ENCODE measurements at places on chromosomes 5 and 9.

DNA sequence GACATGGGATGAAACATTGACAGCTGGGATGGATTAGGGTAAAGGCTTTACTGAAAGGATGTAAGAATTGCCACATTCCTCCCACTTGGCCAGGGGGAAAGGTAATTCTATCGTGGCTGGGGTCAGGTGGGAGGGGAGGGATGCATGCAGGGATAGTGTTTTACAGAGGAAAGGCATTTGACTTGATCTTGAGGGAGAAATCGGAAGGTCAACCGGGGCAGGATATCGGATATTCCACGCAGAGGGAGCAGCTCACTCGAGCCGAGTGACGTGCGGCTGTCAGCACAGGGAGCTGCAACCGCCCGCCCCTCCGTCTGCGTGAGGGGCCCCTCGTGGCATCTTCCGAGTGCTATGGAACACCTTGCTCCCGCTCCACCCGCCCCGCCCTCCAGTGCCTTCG lies 63.4 kb upstream of the ADAMTS2 start:
- no peak for DNase-seq

- DNase-seq = no peak
These were observed 235.5 kb downstream of the SLIT3 start for GRCh38 chr5:169065400-169065799.

DNA sequence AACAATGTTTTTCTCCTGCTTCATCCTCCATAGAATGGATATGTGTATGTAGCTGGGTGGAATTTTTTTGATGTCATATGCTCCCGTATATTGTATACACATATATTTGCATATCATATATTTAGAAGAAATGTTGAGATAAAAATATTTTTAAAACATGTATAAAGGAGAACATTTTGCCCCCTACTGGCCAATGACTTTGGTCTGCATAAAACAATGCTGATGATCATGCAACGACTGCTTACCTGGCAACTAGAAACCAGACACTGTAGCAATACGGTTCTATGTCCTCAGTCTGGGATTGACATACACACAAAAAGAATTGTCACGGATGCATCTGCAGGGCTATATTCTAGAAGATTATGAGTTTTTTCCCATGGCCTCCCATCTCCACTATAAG lies 503.6 kb downstream of the ELAVL2 start:
- no peak for DNase-seq

DNA sequence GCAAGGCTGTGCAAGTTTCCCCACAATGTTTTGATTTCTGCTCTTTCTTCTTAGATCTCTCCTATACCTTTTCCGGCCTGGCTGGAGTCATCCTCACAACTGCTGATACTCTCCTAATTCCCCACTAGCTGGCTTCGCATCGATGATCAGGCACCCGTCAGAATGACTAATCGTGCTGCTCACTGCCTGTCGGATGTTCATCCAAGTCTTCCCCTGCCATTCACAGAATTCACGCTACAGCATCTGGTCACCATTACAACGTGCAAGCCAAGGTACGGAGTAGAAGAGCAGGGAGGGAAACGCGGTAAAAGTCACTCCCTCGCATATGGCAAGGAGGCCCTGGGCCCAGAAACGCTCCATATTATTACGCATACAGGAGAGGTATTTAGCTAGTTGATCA lies 35.1 kb downstream of the CDH10 start:
- no peak for DNase-seq

- DNase-seq = no peak
These were observed 49.4 kb upstream of the ERBIN start for GRCh38 chr5:65876970-65877369.

DNA sequence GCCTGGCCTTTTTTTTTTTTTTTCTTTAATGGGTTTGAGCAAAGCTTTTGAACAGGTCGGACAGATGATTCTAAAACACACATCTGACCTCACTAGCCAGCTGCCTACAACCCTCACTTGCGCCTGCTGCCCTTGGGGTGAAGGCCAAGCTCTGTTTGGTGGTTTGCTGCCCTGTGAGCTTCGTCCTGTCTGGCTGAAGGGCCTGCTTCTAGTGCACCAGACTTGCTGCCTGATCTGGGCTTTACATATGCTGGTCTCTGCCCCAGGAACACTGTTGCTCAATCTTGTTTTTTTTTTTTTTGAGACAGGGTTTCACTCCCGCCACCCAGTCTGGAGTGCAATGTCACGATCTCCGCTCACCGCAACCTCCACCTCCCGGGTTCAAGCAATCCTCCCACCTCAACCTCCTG lies 16.4 kb upstream of the DOLPP1 start:
- DNase-seq = no peak

DNA sequence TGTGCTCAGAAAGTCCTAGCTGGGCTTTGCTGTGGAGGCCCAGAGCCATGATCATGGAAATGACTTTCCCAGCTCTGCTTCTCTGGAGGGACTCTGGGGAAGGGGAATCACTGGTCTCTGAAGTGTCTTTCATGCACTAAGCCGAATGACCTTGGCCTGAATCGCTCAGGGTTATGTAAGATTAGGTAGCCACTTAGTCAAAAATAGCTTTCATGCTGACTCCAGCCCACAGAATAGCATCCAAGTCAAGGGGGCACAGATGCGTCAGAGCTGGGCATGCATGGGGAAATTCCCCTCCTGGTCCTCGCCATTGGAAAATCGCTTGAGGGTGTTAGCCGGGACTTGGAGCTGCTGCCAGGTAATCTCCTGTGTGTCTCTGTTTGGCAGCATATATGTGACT lies 36.1 kb upstream of the PPARGC1B start:
- DNase-seq = no peak

GRCh38 chr5:83633285-83633684 lies 87.4 kb downstream of the HAPLN1 start:
- DNase-seq = no peak

- no peak for DNase-seq
These were observed 17.8 kb downstream of the ITK start for GRCh38 chr5:157198277-157198986.

DNA sequence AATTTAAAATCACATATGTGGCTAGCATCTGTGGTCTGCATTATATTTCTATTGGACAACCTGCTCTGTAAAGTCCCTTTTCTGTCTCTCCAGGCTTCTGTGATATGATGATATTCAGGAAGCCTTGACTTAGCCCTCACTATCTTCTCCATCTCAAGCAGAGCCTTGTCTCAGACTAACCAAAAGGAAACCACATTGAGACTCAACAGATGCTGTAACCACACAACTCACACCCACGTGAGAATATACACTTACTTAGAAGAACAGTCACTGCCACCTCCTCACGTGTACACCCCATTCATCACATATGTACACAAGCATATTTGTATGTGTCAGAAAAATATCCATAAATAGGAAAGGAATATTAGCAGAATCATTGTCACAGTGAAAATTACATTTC lies 33.6 kb downstream of the HTR4 start:
- DNase-seq = no peak

DNA sequence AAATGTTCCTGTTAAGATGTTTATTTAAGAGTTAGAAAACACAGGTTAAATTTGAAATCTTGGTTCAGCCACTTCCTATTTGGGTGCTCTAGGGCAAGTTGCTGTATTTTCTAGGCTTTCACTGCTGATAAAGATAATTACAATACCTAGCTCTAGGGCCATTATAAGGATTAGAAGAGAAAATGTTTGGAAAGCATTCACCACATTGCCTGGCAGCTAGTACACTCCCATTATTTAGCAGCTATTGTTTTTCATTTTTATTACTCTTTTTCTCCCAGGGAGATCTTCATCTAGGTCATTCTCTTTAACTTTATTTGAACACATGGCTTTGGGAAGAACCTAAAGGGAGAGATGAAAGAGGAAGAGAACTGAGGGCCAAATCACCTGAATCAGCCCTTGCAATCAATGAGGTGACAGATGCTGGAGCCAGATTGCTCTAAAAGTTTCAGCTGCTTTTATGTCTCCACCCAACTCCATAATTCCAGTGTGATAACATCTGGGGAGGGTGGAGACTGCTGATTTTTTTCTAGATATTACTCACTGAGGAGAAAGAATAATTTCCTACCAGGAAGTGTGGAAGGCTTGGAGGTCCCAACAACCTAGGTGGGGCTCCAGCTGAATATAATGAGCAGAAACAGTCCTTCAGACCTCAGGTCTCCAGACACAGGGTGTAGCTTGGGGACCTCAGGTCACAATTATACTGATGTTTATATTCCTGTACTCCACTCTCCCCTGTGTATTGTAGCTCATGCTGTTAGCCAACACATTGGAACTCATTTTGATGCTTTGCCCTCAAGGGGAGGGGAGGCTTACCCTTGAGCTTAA lies 640.0 kb downstream of the RAB3C start:
- DNase-seq = no peak

DNA sequence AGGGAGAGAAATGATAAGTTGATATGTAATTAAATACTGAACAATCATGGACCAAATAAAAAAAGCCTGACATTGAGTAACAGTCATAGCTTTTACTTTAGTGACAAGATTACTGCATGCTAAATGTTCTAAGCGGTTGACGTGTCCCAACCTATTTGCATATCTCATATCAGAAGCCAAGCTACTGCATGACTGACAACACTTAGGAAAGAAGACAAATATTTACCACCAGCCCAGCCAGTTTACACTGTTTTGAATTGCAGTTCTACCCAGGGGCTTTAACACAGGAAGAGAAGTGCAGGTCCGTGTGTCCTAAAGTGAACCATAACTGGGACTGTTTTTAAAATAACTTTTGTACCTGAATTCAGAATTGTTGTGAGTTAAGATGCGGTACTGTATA lies 219.9 kb downstream of the PRDM9 start:
- no peak for DNase-seq

DNA sequence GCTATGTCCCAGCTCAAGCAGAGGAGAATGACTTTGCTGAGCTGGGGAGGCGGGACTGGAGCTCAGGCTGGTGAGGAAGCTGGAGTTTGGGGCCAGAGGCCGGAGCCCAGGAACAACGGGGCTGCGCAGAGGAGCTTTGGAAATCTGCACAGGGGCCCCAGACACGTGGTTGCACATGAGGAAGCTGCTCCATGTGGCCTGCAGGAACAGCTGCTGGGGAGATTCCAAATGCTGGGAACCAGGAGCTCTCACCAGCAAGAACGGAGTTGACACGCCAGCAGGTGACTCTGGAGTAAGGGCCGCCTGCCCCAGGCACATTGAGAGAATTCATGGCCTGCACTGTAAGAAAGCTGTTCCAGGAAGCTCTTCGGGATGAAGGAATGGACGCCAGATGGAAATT lies 91.0 kb downstream of the OLFM1 start:
- no peak for DNase-seq

DNA sequence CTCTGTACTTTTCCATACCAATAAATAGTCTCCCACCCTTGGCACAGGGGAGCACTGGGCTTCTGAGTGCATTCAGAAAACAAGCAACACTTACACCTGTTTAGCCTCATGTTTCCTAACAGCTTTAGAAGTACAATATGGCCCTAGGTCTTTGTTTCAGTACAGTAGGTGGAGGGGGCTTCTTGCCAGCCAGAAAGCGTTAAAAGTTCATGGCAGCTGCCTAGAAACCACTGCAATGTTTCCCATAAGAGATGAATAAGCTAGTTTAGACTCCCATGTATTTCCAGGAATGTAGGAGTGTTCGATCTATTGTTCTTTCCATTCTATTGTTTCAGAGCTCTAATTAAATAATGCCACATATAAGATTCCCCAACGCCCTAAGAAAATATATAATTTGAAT lies 444.8 kb downstream of the ARHGEF28 start:
- no peak for DNase-seq

DNA sequence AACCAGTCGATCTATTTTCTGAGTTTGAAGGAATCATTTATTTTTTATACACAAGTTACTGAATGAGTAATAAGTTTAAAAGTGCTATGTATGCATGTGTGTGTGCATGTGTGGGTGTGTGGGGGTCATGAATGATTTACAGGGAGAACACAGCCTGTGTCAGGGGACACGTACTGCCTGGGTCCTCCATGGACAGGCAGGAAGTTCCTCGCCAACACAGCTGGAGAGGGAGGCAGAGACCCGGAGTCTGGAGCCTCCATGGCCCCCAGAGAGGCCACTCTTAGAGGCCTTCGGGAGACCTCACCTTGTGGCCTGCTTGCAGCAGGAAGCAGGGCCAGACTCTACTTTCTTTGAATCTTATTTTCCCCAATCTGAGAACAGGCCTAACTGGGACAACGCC lies 144.7 kb downstream of the GABBR2 start:
- no peak for DNase-seq

- DNase-seq = no peak
These were observed 121.0 kb upstream of the RETREG1 start for GRCh38 chr5:16737620-16738364.

- DNase-seq = no peak
These were observed 1660.8 kb upstream of the ACO1 start for GRCh38 chr9:30723656-30724055.

DNA sequence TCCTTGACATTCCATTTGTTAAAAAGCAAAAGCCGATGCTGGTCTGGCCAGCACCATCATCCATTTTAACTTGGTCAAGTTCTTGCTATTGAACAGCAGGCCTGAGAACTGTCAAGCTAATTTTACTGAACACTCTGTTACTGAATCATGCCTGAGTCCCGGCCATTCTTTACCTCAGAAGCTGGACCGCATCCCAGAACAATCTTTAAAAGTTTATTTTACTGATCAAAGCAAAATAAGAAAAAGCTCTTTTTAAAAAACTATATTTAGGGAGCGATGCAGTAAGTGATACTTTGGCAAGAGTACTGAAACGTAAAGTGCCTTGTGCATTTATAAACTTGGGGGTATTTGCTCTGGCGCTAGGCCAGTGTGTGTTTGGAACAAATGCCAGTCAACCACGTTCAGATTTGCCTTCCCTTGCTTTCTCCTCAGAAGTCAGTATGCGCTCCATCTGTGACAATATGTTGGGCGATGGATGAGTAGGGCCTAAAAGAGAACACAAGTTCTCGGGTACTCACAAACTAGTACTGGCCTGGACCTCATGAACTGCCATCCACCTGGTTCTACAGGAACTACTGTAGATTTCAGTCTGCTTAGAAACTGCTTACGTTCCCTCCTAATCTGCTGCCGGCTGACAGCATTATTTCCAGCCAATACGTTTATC lies 161.9 kb downstream of the MAPKAP1 start:
- no peak for DNase-seq

DNA sequence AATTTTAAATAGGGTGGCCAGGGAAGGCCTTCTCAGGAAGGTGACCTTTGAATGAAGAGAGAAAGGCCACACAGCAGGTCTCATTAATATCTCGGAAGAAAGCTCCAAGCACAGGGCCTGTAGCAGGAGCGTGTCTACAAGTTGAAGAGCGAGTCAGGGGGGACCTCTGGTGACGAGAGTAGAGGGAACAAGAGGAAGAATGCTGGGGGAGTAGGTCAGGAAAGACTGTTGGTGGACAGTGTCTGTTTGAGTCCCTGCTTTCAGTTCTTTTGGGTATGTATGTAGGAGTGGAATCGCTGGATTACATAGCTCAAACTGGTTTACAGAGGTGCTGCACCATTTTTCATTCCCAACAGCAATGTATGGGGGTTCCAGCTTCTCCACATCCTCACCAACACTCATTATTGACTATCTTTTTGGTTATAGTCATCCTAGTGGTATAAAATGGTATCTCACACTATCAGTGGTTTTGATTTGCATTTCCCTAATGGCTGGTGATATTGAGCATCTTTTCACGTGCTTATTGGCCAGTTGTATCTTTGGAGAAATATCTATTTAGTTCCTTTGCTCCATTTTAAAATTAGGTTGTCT lies 55.8 kb downstream of the NUP214 start:
- no peak for DNase-seq
